Activated CD4-positive, CD25-positive, alpha-beta regulatory T cell (primary cell): ENCODE measurements at places on chromosomes 7 and 10.

GRCh38 chr7:15795393-15795792, 108.9 kb upstream of the MEOX2 start:
- no peak for DNase-seq

DNA sequence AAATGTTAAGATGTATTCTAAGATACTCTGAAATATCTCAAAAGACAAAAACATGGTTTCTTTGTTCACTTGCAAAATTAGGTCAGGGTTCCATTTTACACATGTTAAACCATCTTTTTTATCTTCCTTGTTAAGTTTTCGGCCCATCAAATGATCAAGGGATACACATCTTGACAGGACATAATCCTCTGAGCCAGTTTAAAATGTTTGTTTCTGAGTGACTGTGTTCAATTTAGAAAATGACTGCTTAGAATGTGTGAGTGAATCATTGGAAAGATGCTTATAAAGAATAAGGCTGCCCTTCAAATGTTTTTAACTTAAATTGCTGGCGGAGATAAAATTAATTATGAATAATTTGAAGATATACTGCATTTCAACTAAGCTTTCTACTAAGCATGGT, 95.9 kb upstream of the SLC26A5 start:
- no peak for DNase-seq

DNA sequence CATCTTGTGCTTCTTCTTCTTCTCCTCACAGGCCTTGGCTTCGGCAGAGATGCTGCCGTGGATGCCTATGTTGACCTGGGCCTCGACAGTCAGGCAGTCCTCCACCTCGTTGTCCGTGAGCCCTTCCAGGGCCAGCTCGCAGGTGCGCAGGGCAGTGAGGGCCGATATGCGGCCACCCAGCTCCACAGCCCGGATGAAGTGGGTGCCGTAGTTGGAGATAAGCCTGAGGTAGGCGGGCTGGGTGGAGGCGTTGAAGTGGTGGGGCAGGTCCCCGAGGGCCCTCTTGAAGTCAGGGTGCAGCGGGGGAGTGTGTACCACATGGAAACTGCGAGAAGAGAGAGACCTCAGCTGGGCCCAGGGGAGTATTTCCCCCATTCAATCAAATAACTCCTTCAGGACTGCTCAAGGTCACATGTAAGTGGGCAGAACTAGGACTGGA, 3.7 kb downstream of the PRF1 start:
- no peak for DNase-seq

- no peak for DNase-seq
These were observed 60.5 kb downstream of the SUFU start for GRCh38 chr10:102564209-102564834.

GRCh38 chr7:95047291-95047690, 139.9 kb downstream of the PPP1R9A start:
- DNase-seq: no peak

DNA sequence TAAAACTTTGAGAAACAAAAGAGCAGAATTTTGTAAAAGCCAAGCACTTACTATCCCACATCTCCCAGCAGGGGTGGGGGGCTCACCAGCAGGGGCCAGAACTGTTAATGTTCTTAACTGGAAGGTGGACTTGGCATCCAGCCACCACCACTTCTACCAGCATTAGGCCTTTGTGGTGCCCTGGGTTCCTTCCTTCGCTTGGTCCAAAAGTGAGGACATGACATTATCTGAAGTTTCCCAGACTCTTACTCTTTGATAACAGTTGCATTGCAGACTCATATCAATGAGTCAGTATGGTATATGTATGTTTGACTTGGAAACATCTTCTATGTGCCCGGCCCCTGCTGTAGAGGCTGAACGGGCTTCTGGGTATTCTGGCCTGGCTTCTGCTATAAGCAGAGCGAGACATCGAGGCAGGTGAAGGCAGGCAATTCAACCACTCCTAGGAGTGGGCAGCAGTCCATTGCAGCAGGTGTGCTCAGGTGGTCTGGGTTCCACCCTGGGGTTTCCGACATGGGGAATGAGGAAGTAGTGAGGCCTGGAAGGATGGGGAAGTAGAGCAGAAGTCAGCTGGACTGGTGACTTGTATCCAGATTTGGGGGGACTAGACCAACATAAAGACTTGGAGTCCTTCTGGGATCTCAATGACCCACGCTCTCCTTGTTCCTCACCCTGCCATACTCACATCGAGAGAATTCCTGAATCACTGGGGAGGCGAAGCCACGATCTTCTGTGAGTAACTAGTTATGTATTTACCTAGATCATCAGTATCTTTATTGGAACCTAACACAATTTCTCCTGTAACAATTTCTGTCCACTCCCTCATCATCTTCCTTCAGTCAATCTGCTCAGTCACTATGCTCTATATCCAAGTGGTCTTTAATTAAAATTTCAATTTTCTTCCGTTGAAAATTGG, 4.1 kb downstream of the ZNF777 start:
- no peak for DNase-seq

DNA sequence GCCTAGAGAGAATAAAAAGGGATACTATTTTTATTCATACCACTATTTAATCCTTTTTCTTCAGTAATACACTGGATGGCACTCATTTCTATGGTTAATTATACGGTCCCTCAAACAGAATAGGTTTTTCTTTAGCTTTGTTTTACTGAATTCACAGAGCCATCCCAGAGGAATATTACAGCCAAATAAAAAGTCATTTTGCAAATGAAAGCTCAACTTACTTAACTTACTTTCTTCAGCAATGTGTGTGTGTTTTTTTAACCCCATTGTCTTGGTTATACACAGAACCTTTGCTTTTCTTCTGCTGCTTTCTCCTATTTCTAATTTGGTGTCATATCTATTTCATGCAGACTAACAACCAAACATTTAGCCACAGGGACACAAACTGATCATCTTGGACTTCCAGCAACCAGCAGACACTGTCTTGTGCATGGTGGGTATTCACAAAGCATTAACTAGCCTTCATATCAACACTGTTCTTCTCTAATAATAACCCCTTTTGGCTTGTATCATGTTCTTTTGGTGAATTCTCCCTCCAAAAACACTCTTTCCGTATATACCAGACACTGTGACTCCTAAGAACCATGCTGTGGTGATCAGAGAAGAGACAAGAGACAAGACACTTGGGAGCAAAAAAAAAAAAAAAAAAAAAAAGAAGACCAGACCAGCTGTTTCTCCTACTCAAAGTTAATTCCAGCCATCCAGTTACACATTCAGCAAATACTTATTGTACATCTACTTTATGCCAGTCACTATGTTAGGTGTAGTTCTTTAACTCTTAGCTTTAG, 40.4 kb downstream of the PIP4K2A start:
- DNase-seq: no peak
